Neuronal stem cell (in vitro differentiated cells): ENCODE measurements at places on chromosomes 7 and 10.
A peak's percentile ranks its signal among the peaks of the same experiment; 100 is the strongest.

DNA sequence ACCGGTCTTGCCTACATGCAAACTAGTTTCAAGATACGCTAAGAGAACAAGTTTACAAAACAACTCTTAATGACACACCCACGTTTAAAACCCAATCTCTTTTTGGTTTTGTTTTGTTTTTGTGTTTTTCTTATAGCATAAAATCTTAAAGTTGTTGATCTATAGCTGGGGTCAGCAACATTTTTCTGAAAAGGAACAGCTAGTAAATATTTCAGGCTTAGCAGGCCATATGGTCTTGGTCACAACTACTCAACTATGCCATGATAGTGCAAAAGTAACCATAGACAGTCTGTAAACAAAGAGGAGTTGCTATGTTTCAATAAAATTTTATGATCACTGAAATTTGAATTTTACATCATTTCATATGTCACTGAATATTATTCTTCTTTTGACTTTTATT, 327.4 kb downstream of the AGMO start:
- no peak overlapping the region for H3K27ac ChIP-seq
- H3K4me3 ChIP-seq, result no peak overlapping the region
- no peak for DNase-seq
- no peaks in the 10 kb centered on the region for H3K27me3 ChIP-seq

- no peaks in the 10 kb centered on the region for H3K27me3 ChIP-seq
- peaks cover 18% of the 10 kb centered on the region for H3K4me1 ChIP-seq
- no peaks in the 10 kb centered on the region for H3K36me3 ChIP-seq
These were observed 118.7 kb downstream of the ICA1 start for GRCh38 chr7:8143151-8143874.

- no peaks in the 10 kb centered on the region for H3K4me1 ChIP-seq
- peak overlapping the region; percentile 25 for H3K4me3 ChIP-seq
- no peak overlapping the region for H3K27ac ChIP-seq
- no peak for DNase-seq
- no peaks in the 10 kb centered on the region for H3K36me3 ChIP-seq
These were observed 1085.4 kb upstream of the SORCS1 start for GRCh38 chr10:108249940-108250339.

GRCh38 chr7:154869436-154869835, 133.5 kb downstream of the PAXIP1 start:
- no peak overlapping the region for H3K27ac ChIP-seq
- peaks cover 3% of the 10 kb centered on the region for H3K36me3 ChIP-seq
- peaks cover 21% of the 10 kb centered on the region for H3K4me1 ChIP-seq
- DNase-seq, result no peak

DNA sequence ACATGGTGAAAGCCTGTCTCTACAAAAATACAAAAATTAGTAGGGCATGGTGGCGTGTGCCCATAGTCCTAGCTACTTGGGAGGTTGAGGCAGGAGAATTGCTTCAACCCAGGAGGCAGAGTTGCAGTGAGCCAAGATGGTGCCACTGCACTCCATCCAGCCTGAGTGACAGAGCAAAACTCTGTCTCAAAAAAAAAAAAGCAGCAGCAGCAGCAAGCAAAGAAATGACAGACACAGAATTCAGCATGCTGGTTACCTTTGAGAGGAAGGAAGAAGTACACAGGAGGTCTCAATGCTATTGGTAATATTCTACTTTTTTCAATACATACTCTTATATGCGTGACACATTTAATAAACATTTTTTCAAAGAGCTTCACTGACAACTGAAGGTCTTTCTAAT, 81.3 kb downstream of the ZFAND4 start:
- H3K36me3 ChIP-seq, result no peaks in the 10 kb centered on the region
- DNase-seq, result no peak
- no peak overlapping the region for H3K27ac ChIP-seq
- no peaks in the 10 kb centered on the region for H3K4me1 ChIP-seq
- no peak overlapping the region for H3K4me3 ChIP-seq

GRCh38 chr7:73727952-73728351, 8.5 kb upstream of the STX1A start:
- H3K4me1 ChIP-seq, result no peaks in the 10 kb centered on the region
- no peaks in the 10 kb centered on the region for H3K27me3 ChIP-seq
- H3K36me3 ChIP-seq, result no peaks in the 10 kb centered on the region
- H3K27ac ChIP-seq, result no peak overlapping the region
- no peak overlapping the region for H3K4me3 ChIP-seq

GRCh38 chr10:114498413-114499111, 94.3 kb upstream of the AFAP1L2 start:
- no peak overlapping the region for H3K27ac ChIP-seq
- H3K27me3 ChIP-seq, result no peaks in the 10 kb centered on the region
- no peak overlapping the region for H3K4me3 ChIP-seq
- DNase-seq, result no peak
- no peaks in the 10 kb centered on the region for H3K36me3 ChIP-seq

- H3K27ac ChIP-seq, result peak overlapping the region; percentile 84
- no peaks in the 10 kb centered on the region for H3K36me3 ChIP-seq
- peak; percentile 74 for DNase-seq
- peaks cover 5% of the 10 kb centered on the region for H3K4me1 ChIP-seq
- no peak overlapping the region for H3K4me3 ChIP-seq
These were observed 139.1 kb upstream of the PFKP start for GRCh38 chr10:2927958-2928840.

GRCh38 chr10:48651293-48651692, 33.4 kb upstream of the WDFY4 start:
- H3K4me1 ChIP-seq, result no peaks in the 10 kb centered on the region
- no peak overlapping the region for H3K27ac ChIP-seq
- no peaks in the 10 kb centered on the region for H3K27me3 ChIP-seq
- H3K4me3 ChIP-seq, result no peak overlapping the region
- H3K36me3 ChIP-seq, result no peaks in the 10 kb centered on the region

DNA sequence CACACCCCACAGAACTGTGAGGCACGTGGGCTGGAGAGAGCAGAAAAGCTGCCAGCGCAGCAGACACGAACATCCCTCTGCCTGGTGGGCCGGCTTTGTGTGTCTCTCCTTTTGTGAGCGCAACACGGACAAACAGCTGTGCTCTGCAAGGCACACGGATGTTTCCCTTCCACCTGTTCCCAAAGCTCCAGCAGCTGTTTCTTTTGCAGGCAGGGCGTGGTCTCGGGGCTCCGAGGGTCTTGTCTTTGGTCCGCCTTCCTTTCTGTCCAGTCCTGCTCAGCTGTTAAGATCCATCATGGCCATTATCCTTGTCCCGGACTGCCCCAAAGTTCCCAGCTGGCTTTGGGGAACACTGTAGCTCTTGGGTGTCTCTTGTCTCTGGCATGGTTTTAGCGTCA, 32.7 kb upstream of the SH2B2 start:
- DNase-seq, result no peak
- no peaks in the 10 kb centered on the region for H3K36me3 ChIP-seq
